ENCODE measurements at places on chromosomes 11 and 22.

GRCh38 chr11:2452321-2453012 is 7.7 kb downstream of the KCNQ1 start:
- DNase-seq: no peak

- no peak for DNase-seq
These were observed 25.7 kb upstream of the CDC42EP2 start for GRCh38 chr11:65288706-65289536.

- DNase-seq: no peak
These were observed 33.3 kb downstream of the MPPED2 start for GRCh38 chr11:30552839-30553238.

DNA sequence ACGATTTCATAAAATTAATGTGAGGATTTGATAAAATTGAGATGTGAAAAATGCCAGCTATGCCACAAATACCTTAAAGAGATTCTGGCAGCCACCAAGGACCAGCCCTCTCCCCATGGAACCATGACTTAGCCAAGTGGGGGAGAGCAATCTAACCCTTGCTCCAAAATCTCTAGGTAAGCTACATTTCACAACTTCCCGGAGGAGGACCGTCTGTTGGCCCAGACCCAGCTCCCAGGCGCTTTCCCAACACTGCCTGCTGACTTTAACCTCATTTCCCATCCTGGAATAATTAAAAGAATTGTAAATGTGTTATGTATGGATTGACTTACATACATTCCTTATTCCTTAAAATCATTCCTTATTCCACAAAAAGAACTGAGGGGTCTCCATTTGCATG is 47.5 kb upstream of the TENM4 start:
- DNase-seq: no peak

DNA sequence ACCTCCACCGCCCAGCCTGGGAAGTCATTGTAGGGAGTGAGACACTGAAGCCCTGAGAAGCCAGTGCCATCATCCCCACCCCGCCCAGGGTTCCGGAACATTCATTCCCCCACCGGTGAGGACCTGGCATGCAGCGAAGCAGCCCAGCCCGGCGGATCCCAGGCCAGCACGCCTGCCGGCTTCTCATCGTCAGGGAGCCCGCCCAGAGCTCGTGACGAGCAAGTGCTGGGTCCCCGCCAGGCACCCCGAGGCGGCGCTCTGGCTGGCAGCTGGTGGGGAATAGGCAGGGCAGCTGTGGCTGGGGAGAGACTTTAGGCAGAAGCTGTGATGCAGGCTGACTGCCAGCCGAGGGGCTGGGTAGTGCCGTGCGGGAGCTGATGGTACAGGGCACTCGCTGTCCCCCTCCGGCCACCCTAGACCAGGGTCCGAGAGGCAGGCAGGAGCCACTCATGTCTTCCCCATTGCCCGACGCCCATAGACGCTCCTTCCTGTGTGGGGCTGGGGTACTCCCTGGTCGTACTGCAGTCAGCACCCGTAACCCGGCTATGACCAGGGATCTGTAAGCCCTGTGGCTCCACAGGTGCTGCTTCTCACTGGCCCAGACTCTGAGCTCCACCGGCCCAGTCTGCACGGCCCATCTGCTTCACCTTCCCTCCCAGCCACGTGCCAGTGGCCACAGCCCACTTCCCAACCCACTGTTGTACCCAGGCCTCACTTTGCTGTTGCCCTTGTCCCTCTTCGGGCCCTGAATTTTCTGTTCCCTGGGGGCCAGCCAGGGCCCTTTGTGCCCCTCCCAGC is 24.5 kb upstream of the CABP7 start:
- no peak for DNase-seq

Measured in NCI-H1436 (cell line).